ENCODE measurements at places on chromosomes 2 and 18.

DNA sequence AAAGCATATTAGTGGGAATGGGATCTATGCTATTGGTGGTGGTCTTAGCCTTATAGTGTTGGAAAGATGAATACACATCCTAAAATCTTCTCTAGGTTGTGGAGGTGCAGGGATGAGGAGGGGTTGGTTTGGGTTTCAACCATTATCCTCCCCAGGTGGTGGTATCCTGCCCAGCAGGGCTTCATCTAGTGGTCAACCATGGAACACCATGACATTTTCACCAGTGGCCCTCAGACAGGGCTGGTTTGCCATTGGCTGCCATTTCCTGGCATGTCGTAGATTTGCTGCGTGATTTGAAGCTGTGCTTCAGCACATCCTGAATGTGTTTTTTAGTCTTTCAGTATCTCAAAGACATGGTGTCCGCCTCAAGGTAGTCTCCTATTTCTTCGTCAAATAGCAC lies 391.2 kb upstream of the HNRNPA3 start:
- no peak for DNase-seq

GRCh38 chr2:238290091-238290509 lies 1.7 kb upstream of the PER2 start:
- no peak for DNase-seq

- no peak for DNase-seq
Measured at GRCh38 chr2:59440491-59440890, 1113.0 kb downstream of the BCL11A start.

GRCh38 chr2:174761837-174762236 lies 2.4 kb downstream of the CHRNA1 start:
- DNase-seq, result no peak

DNA sequence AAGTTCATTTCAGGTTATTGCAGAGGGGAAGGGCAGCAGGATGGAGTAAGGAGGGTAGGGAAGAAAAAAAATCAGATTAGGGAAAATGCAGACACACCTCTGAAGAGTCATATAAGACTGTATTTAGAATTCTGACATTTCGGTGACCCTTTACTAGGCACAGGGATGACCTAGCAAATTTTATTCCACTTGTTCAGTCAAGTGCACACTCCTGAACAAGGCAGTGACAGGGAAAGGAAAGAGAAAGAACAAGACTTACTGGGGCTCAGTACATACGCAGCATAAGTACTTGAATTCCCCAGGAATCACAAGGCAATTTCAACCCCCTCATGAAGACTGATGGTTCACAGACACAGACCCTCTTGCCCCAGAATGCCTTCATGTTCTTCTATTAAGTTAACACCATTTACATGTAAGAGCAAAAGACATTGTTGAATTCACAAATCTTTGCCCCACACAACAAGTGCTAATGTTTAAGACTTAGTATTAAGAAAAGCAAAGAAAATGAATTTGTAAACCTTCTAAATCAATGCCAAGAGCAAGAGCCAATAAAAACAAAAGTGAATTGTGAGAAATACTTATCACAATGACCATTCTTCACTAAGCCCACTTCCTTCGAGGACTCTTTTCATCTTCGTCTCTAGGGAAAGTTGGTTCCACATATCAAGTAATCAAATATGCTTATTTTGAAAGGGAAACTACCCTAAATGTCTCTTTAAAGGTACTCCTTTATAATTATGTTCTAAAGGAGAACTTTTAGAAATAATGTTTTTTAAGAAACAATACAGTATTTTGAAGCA lies 47.0 kb downstream of the COBLL1 start:
- DNase-seq, result no peak

- DNase-seq, result no peak
Measured at GRCh38 chr2:98634406-98635092, 26.2 kb downstream of the UNC50 start.

Measured in AML-193 (cell line).